Lung (tissue), 17 donors: ENCODE measurements at places on chromosomes 5 and 9.

GRCh38 chr9:136820971-136821825, 13.4 kb downstream of the RABL6 start:
- peaks cover 13% of the 10 kb centered on the region for H3K36me3 ChIP-seq
- H3K27ac ChIP-seq, result no peak overlapping the region
- H3K27me3 ChIP-seq, result no peaks in the 10 kb centered on the region
- no peak overlapping the region for H3K4me3 ChIP-seq
- H3K4me1 ChIP-seq, result peaks cover 9% of the 10 kb centered on the region

- H3K36me3 ChIP-seq, result no peaks in the 10 kb centered on the region
- no peak overlapping the region for H3K4me3 ChIP-seq
- DNase-seq, result no peak
- H3K27ac ChIP-seq, result no peak overlapping the region
- no peaks in the 10 kb centered on the region for H3K27me3 ChIP-seq
Measured at GRCh38 chr5:93805616-93806379, 64.4 kb upstream of the POU5F2 start.

GRCh38 chr5:180074462-180074861, 2.9 kb upstream of the RNF130 start:
- DNase-seq, result no peak
- H3K4me1 ChIP-seq, result peaks cover 13% of the 10 kb centered on the region
- H3K27ac ChIP-seq, result no peak overlapping the region
- no peaks in the 10 kb centered on the region for H3K27me3 ChIP-seq
- no peak overlapping the region for H3K4me3 ChIP-seq

DNA sequence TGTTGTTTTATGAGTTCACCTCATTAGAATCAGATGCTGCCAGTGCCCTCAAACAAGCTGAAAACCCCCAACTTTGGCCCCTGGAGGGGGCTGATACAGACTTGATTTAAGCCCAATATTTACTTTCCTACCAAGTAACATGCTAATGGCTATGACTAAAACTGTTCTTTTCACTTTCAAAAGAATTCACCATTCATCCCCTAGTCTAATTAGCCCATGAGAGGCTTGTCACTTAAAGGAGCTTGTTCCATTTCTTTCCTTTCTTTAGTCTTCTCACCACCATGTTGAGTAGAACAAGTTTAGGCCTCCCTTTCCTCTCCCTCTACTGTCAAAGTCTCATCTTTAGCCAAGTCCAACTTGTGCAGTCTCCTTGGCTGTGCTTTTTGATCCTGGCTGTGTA, 50.4 kb downstream of the EPB41L4B start:
- H3K4me3 ChIP-seq, result no peak overlapping the region
- H3K27ac ChIP-seq, result no peak overlapping the region
- H3K4me1 ChIP-seq, result no peaks in the 10 kb centered on the region
- H3K36me3 ChIP-seq, result no peaks in the 10 kb centered on the region
- no peaks in the 10 kb centered on the region for H3K27me3 ChIP-seq
- DNase-seq, result no peak
